ENCODE measurements at places on chromosomes 16 and 17. TPM values are rescaled to one million over a fixed set of nuclear protein-coding genes. Genes with fewer than 3 reads are reported as not detected.

- DNase-seq: no peak
Measured at GRCh38 chr17:34883106-34884000, 77.9 kb downstream of the CCT6B start.

- DNase-seq: no peak
Measured at GRCh38 chr17:41734139-41734948, at the start of gene HAP1. Gene HAP1, minus strand, starts transcription at chr17:41734643. Its CDS starts 9 bp downstream, at chr17:41734634.

GRCh38 chr17:46108550-46109110 lies 84.6 kb downstream of the KANSL1 start:
- no peak for DNase-seq

Gene KIAA0753
- total RNA-seq: 23.6 TPM

- DNase-seq: no peak
Measured at GRCh38 chr16:69315486-69316311, 4.5 kb downstream of the VPS4A start.
